ENCODE measurements at places on chromosomes 11 and 22.

- DNase-seq: no peak
Measured at GRCh38 chr22:20221421-20222340, 46.4 kb downstream of the RTN4R start.

- no peak for DNase-seq
Measured at GRCh38 chr11:957212-957920, 31.7 kb downstream of the AP2A2 start.

DNA sequence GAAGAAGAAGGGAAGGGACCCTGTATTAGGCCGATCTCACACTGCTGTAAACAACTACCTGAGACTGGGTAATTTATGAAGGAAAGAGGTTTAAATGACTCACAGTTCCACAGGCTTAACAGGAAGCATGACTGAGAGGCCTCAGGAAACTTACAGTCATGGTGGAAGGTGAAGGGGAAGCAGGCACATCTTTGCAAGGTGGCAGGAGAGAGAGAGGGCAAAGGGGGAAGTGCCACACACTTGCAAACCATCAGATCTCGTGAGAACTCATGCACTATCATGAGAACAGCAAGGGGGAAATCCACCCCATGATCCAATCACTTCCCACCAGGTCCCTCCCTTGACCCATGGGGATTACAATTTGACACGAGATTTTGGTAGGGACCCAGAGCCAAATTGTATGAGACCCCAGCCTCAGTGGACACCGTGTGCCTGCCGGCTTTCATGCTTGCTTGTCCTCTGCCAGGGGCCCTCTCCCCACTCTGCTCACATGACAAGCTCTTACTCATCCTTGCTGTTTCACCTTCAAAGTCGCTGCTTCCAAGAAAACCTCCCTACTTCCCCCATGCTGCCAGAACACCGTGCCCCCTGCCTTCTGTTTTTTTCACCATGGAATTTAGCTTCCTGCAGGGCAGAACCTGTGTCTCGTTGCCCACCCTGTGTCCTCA, 23.3 kb upstream of the PPFIA1 start:
- no peak for DNase-seq

GRCh38 chr22:49295851-49296560, 531.7 kb downstream of the BRD1 start:
- DNase-seq: no peak

GRCh38 chr22:16603448-16603768, 10.8 kb upstream of the CCT8L2 start:
- no peak for DNase-seq

DNA sequence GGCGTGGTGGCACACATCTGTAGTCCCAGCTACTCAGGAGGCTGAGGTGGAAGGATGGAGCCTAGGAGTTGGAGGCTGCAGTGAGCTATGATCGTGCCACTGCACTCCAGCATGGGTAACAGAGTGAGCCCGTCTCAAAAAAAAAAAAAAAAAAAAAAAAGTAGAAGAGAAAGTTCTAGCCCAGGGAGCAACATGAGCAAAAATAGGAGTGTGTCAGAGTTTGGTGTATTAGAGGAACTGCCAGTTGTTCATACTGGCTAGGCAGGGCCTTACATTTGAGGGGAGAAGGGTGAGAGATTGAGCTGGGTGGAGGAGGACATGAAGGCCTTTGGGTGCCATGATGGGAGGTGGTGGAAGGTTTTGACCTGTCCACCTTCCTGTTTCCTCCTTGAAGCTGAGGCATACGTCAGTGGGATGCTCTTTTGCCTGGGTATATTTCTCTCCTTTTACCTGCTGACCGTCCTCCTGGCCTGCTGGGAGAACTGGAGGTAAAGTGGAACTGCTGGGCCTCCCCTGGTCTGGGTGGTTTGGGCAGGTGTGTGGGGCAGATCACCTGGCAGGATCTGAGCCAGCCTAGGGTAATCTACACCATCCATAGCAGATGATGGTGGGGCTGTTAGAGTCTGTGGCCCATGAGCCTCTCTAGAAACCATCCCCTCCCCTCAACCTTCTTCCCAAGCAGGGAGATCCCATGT, 7.3 kb downstream of the SIDT2 start:
- DNase-seq: no peak

GRCh38 chr11:92826136-92826535, 143.3 kb upstream of the MTNR1B start:
- no peak for DNase-seq

GRCh38 chr11:33062137-33062536, 22.8 kb downstream of the TCP11L1 start:
- no peak for DNase-seq

GRCh38 chr11:63910675-63911074, 6.3 kb downstream of the RCOR2 start:
- no peak for DNase-seq

GRCh38 chr11:95445746-95446333, 214.8 kb upstream of the SESN3 start:
- DNase-seq: no peak

- DNase-seq: no peak
Measured at GRCh38 chr11:64482588-64482987, 108.4 kb upstream of the SLC22A12 start.

DNA sequence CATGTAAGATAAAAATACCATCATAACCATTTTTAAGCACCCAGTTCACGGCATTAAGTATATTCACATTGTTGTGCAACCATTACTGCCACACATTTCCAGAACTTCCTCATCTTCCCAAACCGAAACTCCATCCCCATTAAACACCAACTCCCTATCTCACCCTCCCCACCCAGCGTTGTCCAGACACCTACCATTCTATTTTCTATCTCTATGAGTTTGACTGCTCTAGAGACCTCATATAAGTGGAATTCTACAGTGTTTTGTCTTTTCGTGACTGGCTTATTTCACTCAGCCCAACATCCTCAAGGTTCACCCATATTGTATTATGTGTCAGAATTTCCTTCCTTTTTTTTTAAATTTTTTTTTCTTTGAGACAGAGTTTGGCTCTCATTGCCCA, 45.2 kb downstream of the PPFIA1 start:
- DNase-seq: no peak

DNA sequence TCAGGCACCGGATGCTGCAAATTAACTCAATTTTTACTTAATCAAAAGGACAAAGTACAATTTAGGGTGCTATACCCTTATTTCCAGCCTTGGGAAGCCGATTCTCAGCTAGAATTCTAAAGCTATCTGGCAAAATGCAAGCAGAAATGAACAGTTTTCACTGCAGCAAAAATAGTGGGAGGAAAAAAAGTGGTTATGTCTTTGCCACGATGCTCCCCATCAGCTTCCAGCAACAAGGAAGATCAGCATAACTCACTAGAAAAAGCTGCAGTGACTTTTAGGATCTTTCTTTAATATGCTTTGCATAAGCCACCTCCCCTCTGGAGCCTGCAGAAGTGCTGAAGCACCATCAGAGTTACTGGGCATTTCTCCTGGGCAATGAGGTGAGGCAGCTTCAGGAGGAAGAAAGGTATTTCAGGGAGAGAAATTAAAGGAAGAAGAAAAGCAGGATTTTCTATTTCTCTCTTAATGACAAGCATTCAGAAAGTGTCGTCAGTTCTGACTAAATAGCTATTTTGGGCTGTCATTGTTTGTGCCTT, 702.9 kb downstream of the DLG2 start:
- DNase-seq: no peak

DNA sequence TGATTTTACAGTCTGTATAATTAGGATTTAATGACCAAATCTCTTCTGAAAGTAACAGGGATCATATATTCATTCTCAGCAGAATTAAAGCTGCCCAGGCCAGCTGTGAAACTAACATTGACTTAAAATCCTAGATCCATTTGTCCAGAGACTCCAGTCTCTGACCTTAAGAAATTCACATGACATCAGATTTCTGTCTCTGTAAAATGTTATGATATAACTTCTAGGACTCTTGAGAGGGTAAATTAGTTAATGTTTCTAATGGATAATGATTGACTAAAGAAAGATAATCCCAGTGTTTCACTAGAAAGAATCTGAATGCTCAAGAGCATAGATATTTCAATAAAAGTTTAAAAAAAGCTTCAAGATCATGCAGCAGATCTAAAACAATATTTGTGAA, 6.3 kb downstream of the NOX4 start:
- DNase-seq: no peak

GRCh38 chr11:102495161-102496042, 35.1 kb downstream of the MMP7 start:
- no peak for DNase-seq

GRCh38 chr22:31075961-31076360, 5.2 kb upstream of the SMTN start:
- DNase-seq: no peak

DNA sequence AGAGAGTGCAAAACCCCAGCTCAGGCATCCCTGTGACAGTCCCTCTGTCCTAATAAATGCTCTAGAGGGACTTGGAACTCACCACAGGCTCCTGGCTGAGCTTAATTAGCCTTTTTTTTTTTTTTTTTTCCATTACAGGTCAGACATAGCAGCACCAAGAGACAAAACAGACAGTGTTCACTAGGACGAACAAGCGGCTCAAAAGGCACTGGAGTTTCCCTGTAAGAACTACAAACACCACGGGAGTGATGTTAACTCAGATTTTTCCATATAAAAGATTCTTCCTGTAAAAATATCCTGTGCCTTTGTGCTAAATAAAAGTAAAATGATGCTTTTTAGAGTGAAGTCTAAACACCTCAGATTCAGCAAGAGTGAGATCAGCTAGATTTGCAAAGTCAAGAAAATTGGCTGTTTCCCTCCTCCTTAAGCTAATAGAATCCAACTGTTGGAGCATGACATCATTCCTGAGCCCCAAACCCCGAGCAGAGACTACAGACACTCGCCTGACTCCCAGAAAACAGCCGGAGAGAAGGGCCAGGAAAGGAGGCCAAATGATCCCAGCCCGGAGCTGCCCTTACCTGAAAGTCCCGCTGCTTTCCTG, 101.0 kb upstream of the AKIP1 start:
- DNase-seq: no peak

GRCh38 chr11:47908198-47908597, 60.0 kb upstream of the NUP160 start:
- no peak for DNase-seq

DNA sequence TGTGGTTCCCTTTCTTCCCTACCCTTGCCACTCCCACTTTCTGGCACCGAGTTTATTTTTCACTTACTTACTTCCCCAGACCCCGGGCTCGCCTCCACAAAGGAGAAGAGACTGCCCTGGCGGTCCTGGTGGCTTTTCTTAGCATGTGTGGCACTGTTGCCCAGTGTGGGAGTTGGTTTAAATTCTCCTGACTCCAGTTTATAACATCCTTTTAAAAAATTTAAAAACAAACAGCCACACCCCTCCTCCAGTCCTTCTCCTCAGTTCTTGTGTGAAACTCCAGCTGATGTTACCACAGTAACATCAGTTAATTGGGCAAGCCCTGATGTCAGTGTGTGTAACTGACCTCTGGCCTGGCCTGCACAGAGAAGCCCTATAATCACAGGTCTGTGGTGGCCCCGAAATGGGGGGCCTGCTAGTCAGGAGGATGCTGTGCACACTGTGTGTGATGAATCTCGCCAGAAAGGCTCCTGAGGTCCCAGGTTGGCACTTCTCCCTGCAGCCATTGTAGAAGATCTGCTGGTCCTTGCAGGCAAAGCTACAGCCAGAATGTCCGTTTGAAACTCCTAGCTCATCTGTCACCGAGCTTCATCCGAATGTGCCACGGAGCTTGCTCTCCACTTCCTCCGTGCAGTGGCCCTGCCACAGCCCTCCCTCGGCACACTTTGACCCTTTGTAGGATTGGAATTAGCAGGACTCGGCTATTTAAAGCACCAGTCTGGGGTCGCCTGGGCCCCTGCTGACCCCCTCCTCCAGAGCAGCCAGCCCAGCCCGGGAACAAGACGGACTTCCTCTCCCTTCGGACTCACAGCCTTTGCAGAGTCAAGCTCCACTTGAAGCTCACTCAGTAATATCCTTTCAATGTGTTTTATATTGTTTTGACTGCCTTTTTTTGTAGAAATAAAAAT, 7.6 kb downstream of the YDJC start:
- no peak for DNase-seq

GRCh38 chr11:76723548-76723947, 53.0 kb upstream of the LRRC32 start:
- no peak for DNase-seq
